ENCODE measurements at places on chromosomes 4 and X.

DNA sequence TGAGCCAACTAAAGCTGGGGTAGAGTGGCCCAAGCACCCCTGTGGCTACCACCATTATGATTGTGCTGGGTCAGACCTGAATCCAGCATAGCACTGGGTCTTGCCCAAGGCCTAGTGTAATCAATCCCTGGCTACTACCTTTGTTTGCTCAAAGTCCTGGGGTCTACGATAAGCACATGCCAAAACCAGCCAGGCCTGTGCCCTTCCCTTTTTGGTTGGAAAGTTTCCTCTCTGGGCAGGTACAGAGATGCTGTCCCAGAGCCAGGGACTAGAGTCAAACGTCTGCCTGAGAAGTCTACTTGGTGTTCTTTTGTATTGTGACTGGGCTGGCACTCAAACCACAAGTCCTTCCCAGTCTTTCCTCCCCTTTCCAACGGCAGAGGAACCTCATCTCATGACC lies 371.5 kb upstream of the MAGEC2 start:
- no peak for DNase-seq

- DNase-seq = no peak
These were observed 18.1 kb upstream of the CXCL2 start for GRCh38 chr4:74117024-74117534.

DNA sequence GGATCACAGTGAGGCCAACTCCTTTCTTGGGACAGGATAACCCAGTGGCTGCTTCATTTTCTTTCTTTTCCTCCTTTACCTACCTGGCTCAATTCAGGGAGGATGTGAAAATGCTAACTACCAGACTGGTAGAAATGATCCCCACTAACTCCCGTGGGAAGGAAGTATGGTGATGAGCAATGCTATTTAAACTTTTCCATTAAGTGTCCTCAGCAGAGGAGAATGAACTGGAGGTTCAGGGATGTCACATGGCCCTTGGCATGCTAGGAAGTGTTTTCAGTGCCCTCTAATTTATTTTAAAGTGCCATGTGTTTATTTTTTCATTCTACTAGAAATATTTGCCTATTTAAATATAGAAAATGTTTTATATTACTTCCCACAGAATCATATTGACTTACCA lies 363.9 kb downstream of the PPP3CA start:
- DNase-seq = no peak

DNA sequence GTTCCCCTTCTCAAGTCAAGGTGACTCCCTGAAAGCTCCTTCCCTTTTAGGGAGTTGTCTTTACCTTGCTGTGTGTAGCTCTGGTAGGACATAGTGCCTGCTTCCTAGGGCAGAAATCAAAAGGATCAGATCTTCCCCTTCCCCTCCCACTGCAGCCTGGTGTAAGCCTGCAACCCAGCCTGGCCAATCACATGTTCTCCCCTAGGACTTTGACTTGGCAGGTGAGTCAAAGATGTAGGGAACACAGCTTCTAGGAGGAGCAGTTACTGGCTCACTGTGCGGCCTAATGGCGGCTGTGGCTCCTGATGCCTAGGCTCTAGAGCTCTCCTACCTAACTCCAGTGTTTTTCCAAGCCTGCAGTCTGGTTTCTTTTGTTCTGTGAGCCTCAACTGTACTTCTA lies 103.9 kb downstream of the AASDH start:
- DNase-seq = no peak

DNA sequence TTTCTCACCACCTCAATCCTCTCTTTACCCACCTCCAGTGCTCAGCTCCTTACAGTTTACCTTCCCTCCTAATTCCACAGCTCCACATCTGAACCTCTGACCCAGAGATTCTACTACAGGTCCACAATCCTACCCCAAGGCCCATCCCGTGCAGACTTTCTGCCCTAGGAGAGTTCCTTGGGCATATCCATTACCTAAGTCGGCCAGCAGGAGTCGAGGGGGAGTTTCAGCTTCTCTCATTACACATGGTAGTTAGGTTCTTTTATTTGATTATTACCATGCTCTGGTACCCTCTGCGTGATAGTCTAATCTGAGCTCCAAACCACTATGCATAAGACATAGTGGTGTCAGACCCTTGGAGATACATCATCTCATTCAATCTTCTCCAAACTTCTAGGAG lies 117.9 kb downstream of the SH3RF1 start:
- no peak for DNase-seq

GRCh38 chrX:8233091-8233490 lies 62.0 kb upstream of the VCX2 start:
- DNase-seq = no peak

GRCh38 chr4:54005475-54005874 lies 58.9 kb downstream of the CHIC2 start:
- DNase-seq = no peak

DNA sequence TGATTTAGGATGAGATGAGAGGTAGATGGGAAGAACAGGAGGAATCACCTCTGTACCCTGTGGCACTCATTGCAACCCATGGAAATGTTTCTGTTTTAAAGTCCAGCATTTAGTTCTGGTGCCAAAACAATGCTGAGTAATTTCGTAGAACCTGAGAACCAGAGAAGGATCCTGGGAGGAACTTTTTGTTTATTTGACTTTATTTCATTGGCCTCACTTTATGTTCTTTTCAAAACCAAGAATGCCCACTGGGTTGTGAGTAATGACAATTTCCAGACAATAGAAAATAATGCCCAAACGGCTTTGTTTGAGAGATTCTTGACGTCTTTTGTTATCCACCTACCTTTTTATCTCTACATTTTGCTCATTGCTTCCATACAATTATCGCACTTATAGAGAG lies 111.3 kb downstream of the SHROOM3 start:
- no peak for DNase-seq

DNA sequence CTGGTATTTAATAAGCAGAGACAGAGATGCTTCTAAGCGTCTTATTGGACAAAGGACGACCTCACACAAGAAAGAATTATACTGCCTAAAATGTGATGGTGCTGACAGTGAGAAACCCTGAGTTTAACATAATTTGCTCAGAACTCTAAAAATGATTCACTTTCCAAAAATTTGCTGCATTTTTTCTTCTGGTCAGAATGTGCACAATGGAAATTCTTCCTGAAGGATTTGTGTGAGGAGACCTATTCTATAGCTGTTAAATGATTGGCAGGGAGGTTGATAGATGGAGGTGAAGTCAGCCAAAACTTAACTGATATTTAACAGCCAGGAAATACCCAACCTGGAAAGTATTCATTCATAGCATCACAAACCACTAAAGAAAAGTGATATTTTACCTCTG lies 1.7 kb downstream of the MAGEC3 start:
- DNase-seq = no peak

All from NCI-H1092 (cell line).